ENCODE measurements at places on chromosomes 5 and 9.
A peak's percentile ranks its signal among the peaks of the same experiment; 100 is the strongest.

DNA sequence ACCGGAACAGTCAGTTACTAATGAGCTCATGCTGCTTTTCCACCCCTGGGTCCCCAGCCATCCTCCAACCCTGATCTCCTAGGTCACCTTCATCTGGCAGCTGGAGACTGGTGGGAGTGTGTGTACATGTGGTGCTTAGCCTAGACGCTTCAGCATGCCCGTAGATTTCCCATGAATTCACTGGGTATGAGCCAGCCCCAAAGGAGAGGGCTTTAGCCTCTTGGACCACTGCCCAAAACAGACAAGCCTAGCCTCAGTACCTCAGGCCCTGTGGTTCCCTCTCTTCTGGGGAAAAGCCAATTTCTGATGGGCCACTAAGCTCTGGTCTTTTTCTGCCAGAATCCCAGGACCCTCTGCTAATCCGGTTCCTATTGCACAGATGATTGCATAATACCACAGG lies 48.0 kb upstream of the ASTN2 start:
- DNase-seq, result no peak

- DNase-seq, result no peak
Measured at GRCh38 chr9:89482901-89483361, 15.0 kb downstream of the SEMA4D start.

- DNase-seq, result peak; percentile 10
Measured at GRCh38 chr9:113155911-113156588, 5.2 kb downstream of the SLC31A2 start.

- DNase-seq, result no peak
Measured at GRCh38 chr5:6542421-6543345, 90.2 kb downstream of the NSUN2 start.

DNA sequence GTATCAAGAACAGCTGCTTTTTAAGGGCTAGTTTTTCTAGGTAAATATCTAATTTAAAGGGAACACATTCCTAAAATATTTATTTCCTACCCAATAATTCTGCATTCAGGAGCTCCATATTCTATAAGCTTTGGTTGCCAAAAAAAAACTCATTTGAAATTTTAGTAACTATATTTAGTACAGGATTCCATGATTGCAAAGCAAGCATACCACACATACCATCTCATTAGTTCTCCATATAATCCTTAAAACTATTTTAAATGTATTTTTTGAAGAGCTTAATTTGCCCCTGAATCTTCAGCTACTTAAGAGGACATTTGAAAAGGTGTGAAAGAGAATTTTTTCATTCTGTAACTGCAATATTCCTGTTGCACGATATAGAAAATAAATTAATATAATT lies 877.0 kb downstream of the NR2F1-AS1 start:
- DNase-seq, result no peak

GRCh38 chr9:127629468-127630081 lies 17.5 kb downstream of the STXBP1 start:
- DNase-seq, result no peak

DNA sequence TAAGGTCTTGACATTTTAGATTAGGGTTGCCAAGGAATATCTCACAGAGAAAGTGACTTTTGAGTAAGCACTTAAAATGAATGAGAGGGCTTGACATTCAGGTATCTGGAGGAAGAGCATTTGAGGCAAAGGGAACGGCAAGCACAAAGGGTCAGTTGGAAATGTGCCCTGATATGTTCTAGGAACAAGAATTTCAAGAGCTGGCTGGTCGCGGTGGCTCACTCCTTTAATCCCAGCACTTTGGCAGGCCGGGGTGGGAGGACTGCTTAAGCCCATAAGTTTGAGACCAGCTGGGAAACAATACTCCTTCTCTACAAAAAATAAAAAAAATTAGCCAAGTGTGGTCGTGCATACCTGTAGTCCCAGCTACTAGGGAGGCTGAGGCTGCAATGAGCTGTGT lies 16.5 kb downstream of the KIAA1958 start:
- DNase-seq, result no peak

DNA sequence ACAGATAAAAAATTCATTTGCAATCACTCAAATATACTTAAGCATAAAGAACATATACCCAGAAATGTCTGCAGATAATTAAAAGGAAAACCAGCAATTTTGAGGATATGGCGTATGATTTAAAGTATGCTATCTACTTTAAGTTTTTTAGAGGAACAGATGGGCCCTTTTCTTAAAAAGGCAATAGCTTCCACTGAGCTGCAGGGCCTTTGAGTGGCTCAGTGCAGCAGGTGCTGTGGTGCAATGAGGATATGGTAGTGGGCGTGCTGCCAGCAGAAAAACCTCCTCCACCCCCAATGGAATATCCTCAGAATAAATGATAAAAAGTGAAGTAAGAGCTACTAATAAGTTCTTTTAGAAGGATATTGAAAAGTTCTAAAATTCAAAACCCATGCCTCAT lies 814.5 kb downstream of the MTRR start:
- DNase-seq, result no peak

DNA sequence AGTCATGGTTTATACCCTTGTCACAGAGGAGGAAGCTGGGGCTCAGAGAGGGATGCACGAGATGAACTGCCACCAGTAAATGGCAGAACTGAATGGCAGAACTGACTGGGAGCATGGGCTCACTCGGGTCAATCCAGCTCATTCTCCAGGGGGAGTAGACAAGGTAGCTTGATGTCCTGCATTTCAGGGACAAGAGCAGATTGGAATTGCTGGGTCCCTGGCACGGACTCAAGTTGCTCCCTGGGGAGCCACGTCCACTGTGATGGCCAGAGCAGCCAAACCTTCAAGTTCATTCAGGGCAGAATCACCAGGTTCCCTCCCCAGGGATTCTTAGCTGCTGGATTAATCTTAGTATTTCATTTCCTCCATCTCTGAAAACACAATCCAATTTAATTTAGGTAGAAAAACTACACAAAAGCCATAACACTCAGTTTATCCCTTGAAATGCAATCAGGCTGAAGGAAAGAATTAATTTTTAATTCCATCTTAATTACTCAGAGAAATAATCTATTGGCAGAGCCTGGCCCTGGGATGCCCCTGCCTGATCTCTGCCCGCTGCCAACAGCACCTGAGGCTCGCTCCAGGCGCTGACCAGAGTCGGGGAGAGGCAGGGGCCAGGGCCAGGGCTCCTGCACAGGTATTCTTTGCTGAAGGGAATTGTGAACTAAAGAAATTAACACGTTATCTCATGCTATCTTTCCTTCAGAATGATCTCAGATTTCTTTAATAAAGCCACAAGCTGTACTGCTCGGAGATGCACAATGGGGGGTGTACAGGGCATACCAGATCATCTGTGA lies 42.0 kb upstream of the UNC5A start:
- no peak for DNase-seq

DNA sequence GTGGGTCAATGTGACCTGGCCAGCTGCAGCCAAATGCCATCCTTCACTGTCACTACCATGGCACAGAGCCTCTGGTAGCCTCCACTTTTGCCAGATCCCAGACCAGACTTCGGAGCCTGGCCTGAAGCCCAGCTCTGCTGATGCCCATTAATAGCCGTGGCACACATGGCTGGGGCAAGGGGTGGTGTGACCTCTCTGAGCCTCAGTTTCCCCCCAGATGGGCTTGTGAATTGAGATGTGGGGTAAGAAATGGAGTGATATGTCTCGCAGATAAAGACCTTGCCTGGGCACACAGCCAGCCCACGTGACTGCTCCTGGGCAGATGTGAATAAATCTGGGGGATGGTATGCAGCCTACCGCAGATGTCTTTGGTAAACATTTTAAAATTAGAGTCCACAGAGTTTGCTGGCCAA lies 13.9 kb downstream of the SUSD3 start:
- no peak for DNase-seq

GRCh38 chr9:126377536-126377935 lies 50.9 kb downstream of the MVB12B start:
- no peak for DNase-seq

DNA sequence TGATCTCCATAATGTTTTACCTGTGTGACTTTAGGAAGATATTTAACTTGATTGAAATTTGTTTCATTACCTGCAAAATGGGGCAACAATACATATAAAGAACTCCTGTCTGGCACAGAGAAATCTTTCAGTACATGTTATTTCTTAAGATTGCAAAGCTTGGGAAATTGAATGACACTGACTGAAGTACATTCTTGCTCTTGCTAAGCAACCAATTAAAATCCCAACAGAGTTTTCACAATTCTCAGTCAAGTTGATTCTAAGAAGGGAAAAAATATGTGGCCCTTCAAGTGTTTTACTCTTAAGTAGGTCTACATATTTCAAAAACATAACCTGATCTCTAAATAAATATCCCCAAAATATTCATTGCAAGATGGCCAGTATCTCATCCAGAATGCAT lies 2187.0 kb upstream of the ACO1 start:
- no peak for DNase-seq

DNA sequence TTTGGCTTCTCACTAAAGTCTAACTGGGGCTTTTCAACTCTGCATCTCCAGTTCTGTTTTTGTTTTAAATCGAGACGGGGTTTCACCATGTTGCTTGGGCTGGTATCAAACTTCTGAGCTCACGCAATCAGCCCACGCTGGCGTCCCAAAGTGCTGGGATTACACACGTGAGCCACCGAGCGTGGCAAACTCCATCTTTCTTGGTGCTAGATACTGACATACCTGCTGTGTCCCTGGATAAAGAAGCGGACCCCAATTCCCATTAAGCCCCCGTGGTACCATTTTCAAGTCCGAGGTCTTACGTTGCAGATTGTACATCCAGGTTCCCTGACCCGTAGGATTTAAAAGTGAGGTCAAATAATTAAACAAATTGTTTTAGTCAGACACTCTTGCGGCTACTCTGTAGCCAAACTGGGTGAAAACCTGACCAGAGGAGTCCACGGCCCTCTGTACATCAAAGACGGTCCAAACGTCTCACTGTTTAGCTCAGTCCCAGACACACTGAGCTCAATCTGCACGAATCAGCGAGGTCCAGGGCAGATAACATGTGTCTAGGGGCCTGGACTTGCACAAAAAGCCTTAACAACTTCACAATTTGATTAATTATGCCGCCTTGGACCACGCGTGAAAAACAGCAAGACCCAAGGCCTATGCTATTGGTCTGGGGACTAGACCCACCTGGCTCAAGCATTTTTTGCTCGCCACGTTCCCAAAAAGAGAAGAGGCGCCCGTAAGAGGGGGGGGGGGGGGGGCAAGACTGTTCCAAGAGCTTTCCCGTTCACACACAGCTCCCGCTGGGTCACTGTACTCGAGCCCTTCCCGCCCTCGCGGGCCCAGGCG lies 727 bp upstream of the DNAJA1 start:
- no peak for DNase-seq

GRCh38 chr5:122077366-122078115 lies 518 bp downstream of the LOX start:
- no peak for DNase-seq

- DNase-seq, result no peak
Measured at GRCh38 chr5:180647465-180647864, 1.9 kb downstream of the FLT4 start.

DNA sequence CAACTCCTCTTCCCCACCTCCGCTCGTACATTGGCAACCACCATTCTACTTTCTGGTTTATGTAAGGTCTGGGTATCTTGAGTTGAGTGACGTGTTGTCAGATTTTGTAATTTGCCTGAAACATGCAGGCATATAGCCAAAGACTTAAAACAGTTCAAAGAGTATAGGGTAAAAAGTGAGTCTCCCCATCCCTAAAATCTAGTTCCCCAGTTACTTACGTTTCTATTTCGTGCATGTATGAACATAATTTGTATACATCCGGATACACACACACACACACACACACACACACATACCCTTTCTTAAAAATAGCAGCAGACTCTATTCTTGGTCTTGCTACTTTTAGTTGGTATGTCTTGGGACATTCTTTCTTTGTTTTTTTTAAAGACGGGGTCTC lies 915 bp downstream of the HSDL2 start:
- no peak for DNase-seq

- no peak for DNase-seq
Measured at GRCh38 chr9:36025746-36026145, 11.0 kb upstream of the RECK start.

- no peak for DNase-seq
Measured at GRCh38 chr5:96226941-96227552, 206.0 kb downstream of the PCSK1 start.

GRCh38 chr9:133855802-133856521 lies 117.8 kb upstream of the SARDH start:
- no peak for DNase-seq

DNA sequence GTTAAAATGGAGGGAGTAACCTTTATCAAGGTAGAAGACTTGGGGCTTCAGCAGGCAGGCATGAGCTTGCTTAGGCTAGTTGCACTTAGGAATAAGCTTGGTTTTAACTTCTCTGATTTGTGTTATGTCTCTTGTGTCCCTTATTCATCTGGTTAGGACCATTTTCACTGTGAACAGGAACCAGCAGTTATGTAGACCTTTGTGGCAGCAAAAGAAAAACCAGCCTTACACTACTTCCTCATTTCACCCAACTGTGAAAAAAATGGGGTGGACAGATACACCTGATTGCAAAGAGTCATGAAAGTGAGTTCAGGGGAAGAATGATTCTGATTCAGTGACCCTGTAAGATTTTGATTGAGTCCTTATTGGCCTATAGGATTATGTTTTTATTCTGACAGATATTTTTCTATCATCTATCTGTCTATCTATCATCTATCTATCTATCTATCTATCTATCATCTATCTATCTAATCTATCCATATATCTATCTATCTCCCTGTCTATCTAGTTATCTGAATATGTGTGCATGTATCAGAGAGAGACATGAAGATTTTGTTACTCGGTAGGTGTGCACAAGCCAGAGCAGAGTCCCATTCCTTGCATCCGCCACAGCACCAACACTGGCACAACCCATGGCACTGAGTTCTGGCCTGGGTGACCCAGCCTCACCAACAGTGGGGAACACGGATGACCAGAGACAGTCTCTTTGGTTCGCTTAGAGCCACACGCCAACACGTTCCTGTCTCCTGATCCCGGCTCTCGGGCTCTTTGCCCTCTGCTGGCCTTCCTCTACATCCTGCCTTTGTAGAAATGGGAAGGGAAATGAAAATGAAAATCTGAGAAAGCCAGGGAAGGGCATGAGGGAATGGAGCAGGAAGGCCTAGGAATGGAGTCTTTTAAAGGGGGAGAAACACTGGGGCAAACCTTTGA lies 1.3 kb upstream of the ZNF366 start:
- no peak for DNase-seq

- no peak for DNase-seq
Measured at GRCh38 chr5:156402387-156402921, 75.5 kb downstream of the SGCD start.

All from CD4-positive, alpha-beta T cell treated with Interleukin-6 at 100 ng/mL for 8 hours (primary cell).